ENCODE measurements at places on chromosomes 1 and 21. TPM values are rescaled to one million over a fixed set of nuclear protein-coding genes. Genes with fewer than 3 reads are reported as not detected.

DNA sequence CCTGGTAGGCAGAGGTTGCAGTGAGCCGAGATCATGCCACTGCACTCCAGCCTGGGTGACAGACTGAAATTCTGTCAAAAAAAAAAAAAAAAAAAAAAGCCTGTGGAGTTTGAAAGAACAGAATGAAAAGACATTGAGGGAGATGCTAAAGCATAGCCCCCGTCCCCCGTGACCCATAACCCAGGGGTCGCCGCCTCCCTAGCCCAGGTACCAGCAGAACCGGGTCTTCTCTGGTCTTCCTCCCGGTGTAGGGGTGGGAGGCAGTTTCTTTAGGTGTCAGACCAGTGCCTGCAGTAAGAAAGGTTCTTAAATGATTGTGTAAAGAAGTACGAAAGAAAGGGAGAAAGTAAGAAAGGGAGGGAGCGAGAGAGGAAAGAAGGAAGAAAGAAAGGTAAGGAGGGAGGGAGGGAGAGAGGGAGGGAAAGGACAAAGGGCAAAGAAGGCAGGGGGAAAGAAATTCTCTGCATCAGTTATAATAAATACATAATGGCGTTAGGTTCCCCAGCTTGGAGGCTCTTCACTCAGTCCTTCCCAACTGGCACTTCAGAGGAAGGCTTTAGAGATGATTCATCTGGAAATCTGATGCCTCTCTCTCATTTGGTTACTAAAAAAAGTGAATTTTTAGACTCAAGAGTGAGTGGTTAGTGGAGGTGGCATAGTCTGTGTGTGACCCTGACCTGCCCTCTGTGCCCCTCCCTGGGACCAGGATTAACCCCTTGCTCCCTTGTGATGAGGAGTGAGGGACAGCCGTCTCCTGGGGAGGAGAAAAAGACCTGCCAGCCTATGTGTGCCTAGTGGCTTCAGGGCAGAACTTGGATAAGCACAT lies 1.1 kb downstream of the IL24 start:
- no peak for DNase-seq

- no peak for DNase-seq
These were observed 200.4 kb upstream of the FGGY start for GRCh38 chr1:59096501-59096900.

DNA sequence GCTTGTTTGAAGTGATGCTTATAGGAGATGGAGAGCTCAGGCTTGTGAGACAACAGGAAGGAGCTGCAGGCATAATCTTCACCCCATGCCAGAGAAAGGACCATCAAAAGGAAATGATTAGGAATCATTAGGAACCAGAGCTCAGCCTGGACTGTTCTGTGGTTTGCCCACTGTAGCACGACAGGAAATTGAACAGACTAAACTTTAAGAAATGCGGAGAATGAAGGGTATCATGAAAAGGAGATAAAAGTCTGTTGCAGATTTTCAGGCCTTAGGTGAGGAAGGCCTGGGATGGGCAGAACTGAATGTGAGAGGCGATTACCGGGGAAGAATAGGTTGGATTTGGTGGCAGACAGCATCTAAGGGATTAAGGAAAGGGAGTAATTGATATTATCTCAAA lies 292.0 kb upstream of the PLXNA2 start:
- no peak for DNase-seq

- DNase-seq: no peak
These were observed 52.3 kb upstream of the LBR start for GRCh38 chr1:225479996-225480720.

GRCh38 chr1:89596698-89597097 lies 36.2 kb upstream of the LRRC8C start:
- no peak for DNase-seq

DNA sequence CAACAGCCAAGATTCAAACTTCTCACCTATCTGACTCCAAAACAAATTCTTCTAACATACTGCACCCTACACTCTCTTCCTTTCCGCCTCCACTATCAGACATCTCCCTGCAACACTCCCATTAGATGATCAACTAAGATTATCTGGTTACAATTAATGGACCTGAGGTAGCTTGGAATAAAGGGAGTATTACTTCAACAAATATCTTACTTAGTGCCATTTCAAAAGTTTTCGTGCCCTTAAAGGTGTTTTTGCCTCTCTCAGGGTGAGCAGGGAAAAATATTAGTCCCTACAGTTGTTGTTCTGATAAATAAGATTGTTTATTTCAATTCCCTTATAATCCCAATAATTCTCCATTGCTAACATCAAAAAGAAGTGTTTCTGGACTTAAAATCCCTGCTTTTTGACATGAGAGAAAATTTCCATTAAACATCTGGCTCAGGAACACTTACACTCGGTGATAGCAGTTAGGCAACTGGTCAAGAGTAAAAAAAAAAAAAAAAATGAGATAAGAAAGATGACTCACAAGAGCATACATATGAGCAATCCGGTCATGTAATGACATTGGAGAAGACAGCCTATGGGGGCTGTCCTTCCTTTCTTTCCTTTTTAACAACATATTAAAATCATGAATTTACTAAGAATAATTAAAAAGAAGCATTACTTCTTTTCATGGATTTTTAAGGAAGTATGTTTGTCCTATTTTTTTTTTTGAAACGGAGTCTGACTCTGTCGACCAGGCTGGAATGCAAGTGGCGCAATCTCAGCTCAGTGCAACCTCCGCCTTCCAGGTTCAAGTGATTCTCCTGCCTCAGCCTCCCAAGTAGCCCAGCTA lies 7.6 kb downstream of the RSBN1 start:
- no peak for DNase-seq

DNA sequence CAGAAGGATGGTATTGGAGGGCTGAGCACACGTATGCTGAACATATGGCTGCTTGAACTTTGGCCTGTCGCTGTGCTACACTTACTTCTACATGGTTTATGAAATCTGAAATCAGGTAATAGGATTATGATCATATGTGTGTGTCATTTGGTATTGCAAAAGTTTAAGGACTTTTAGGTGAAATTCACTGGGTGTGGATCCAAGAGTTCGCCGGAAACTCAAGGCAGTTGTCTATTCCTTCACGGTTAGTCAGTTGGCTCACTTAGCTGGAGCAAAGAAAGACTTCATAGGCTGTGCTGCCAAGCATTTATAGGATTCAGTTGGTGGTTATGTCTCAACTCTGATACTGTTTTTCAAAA lies 927 bp downstream of the UAP1 start:
- DNase-seq: no peak

GRCh38 chr1:54853793-54854370 lies 33.1 kb downstream of the DHCR24 start:
- no peak for DNase-seq

GRCh38 chr1:233331676-233332519 lies 4.4 kb downstream of the MAP3K21 start:
- no peak for DNase-seq

DNA sequence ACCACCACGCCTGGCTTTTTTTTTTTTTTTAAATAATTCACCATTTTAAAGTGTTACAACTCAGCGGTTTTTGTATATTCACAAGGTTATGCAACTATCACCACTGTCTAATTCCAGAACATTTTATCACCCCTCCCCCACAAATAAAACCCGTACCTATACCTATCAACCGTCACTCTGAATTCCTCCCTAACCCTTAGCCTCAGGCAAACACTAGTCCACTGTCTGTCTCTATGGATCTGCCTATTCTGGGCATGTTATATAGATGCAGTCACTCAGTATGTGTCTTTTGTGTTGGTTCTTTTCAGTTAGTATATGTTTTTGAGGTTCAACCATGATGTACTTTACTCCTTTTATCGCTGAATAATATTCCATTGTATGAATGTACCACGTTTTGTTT lies 19.3 kb upstream of the GRHL3 start:
- no peak for DNase-seq

DNA sequence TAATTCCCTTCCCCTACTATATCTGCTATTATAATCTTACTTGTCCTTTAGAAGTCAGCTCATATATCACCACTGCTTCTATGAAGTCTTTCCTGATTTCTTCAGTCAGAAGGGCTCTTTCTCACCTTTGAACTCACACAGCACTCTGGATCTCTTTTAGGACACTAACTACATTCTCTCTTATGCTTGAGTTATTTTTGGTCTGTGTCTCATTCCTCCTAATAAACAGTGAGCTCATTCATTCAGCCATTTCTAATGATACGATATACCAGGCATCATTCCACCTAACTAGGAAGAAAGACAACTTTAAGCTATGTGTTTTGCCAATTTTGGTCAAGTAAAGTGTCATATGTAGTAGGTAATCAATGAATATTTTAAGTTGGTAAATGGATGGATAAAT lies 1.2 kb upstream of the STYXL2 start:
- DNase-seq: no peak

DNA sequence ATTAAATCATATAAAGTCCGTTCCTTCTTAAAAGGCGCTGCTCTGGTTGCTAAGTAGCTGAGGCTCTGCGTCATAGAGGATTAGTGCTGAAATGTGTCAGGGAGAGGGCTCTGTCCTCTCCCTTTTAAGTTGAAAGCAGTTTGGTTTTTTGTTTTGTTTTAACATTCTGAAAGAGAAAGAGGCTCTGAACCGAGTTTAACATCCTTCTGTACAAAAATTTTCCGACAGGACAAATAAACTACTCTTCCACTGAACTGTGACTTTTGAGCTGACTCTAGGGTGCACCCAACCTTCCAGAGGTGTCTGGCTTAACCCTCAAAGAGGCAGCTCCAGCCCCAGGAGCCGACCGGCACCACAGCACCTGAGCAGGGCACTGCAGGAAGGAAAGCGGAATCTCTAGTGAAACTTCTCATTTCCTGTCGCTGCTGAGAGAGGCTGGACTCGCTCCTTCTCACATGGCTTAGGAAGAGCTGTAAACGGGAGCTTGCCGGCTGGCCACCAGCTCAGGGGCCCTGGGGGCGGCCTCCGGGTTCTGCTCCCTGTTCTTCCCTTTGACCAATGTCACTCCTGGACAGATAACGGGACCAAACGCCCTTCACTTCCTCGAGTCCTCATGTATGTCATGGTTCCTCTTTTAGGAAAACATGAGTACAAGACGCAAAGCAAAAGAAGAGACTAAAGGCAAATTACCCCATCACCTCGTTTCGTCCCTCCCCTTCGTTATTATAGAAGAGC lies 1.2 kb downstream of the VAV3 start:
- DNase-seq: no peak

- no peak for DNase-seq
These were observed 148.5 kb downstream of the GALNT2 start for GRCh38 chr1:230215529-230215928.

DNA sequence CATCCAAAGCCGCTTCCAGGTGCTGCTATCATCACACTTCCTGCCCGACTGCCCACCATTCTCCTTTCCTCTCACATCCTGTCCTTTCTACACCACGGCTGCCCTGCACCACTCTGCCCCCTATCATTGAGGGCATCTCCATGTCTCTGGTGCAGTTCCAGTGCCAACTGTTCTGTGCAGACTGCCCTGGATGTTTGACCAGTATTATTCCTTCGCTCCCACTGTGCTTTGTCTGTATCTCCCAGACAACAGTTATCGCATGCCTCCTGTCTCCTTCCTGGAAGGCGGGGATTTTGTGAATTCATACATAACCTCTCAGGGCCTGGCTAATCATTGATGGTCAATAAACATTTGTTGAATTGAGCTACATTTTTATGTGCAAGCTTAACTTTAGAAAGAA lies 63.6 kb upstream of the GNG12 start:
- no peak for DNase-seq

DNA sequence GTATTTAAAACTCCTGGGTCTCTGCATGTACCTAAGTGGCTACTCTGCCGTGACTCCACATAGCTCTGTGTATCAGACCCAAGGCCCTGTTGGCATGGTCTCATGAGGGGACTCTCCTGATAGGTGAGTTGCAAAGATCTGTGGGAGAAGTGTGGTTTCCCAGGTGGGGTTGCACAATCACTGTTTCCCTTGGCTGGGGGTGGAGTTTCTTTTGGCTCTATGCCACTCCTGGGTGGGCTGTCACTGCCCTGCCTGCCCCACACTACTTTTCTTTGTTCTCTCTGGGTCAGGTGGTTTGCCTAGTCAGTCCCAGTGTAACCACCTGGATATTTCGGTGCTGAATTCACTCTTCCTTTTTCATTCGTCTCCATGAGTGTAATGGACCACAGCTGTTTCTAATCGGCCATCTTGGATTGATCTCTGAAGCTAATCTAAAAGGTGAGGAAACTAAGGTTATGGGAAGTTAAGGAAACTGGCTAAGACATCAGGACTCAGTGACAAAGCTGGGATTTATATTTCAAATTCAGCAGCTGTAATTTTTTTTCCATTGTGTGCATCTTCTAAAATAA lies 97.1 kb upstream of the CACYBP start:
- no peak for DNase-seq

The FYB2 gene
- total RNA-seq: not detected

The COL8A2 gene
- 44.6 TPM for total RNA-seq

The NTMT2 gene
- not detected for total RNA-seq

The FAM229A gene
- total RNA-seq: 23.5 TPM

The CLCNKB gene
- total RNA-seq: 0.39 TPM

The SLAMF6 gene
- total RNA-seq: 1.5 TPM

The CLDN14 gene
- not detected for total RNA-seq

The ACP6 gene
- 15.1 TPM for total RNA-seq

The GBP7 gene
- total RNA-seq: not detected

All from tibial nerve (tissue), 4 donors.